Adipocyte (in vitro differentiated cells): ENCODE measurements at places on chromosomes 13 and 19.

- no peak for DNase-seq
These were observed 1.5 kb downstream of the TUBGCP3 start for GRCh38 chr13:112586334-112586960.

GRCh38 chr13:59906413-59907049 lies 257.2 kb downstream of the DIAPH3 start:
- DNase-seq, result peak; percentile 71

- no peak for DNase-seq
These were observed 11.3 kb downstream of the SLC25A42 start for GRCh38 chr19:19075126-19075525.

DNA sequence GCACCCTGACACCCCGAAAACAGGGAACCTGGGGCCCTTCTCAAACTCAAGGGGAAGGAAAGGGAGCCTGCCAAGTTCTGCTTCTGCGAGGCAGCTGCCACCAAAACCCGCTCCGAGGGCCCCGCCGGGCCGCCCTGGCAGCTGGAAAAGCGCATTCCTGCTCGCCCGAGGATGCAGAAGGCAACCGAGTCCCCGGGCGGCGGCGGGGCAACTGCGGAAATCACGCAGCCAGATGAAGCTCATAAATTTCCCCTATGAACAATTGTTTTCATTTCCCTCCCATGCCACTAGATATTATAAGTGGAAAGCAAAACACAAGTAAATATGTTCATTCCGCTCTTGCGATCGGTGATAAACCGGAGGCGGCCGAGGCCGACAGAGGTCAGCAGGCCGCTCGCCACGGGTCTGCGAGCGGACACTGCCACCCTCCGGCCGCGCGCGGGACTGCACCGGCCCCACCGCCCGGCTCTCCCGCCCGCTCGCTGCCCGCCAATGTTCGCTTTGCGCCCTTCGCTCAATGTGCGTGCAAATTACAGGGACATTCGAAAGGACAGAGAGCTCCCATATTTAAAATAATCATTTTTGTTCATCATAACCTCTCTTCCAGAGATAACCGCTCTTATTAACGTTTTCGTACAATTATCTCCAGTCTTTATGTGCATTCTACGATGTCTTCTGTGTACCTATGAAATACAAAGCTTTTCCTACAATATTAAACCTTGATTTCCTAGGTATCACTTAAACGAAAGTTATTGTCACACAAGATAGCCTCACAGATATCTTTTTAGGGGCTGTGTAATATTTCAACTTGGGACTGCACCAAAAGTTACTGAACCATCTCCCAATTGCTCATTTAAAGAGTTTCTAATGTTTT lies 120.8 kb upstream of the ZNF507 start:
- DNase-seq, result peak; percentile 69

- DNase-seq, result peak; percentile 75
These were observed 27.7 kb downstream of the STK24 start for GRCh38 chr13:98549006-98549727.

DNA sequence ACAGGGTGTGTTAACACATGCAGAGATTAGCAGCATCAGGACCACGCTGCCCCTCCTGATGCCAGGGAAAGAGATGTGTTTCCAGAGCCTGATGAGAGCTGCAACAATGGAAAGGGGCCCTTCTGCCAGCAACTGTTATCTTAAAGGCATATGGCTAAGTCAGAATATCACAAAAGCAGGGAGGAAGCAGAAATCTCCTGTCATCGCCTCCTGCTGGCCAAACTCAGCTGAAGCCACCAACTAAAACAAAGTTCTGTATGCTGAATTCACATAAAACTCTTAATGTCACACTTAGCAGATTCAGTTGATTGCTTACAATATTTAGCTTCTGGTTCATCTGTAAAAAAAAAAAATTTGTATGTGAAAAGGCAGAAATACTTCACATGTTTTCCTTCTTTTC lies 178.2 kb downstream of the GPC5 start:
- no peak for DNase-seq

- DNase-seq, result no peak
These were observed 214.4 kb downstream of the RAP2A start for GRCh38 chr13:97648171-97648880.

DNA sequence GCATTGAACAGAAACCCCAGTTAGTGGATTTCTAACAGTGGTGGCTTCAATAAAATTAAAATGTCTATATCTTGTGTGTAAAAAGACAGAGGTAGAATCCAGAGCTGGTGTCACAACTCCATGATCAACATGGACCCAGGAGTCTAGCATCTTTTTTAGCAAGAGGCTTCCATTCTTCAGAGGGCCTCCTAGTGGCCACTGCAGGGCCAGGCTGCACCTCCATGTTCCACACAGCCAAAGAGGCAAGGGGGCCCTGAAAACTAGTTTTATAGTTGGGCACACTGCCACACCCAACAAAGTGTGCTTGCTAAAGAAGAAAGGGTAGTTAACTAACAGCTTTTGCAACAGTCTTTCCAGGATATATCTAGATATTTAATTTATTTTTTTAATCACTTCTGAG lies 12.9 kb downstream of the N4BP2L1 start:
- DNase-seq, result peak; percentile 12

GRCh38 chr13:42740753-42741152 lies 40.6 kb upstream of the FAM216B start:
- no peak for DNase-seq

DNA sequence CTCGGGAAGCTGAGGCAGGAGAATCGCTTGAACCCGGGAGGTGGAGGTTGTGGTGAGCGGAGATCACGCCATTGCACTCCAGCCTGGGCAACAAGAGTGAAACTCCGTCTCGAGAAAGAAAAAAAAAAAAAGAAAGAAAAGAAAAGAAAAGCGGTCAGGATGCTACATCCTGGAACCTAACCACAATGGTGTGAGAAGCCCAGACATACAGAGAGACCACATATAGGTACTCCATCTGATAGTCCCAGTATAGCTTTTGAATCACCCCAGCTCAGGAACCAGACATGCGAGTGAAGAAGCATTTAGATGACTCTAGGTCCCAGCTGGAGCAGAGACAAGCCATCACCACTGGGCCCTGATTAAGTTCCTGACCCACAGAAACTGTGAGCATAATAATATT lies 3.2 kb downstream of the IFNL1 start:
- no peak for DNase-seq

- no peak for DNase-seq
These were observed 90.2 kb downstream of the GPC6 start for GRCh38 chr13:93316841-93317240.

- no peak for DNase-seq
These were observed 3.4 kb downstream of the NAPSA start for GRCh38 chr19:50362030-50362412.

DNA sequence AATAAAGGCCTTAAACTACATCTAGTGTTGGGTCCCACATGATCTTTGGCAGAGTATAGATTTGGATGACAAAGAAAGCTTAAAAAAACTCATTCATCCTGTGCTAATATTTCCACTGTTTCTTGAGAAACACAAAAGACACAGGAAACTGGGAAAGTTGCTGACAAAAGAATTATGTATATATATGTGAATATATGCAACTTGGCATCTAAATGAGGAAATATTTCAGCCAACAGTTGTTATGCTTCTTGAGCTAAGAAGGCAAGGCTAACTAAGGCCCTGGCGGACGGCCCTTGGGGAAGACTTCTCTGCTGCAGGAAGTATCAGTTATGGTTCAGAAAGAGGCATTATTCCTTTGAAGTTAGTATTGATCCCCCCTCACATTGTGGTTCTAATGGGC lies 491.8 kb downstream of the DIAPH3 start:
- DNase-seq, result no peak
